ENCODE measurements at places on chromosomes 1 and 21. TPM values are rescaled to one million over a fixed set of nuclear protein-coding genes. Genes with fewer than 3 reads are reported as not detected.

Gene FAM72D
- total RNA-seq: 8.2 TPM

Gene CRP
- 3.6 TPM for total RNA-seq

Gene PDPN
- not detected for total RNA-seq

Gene PPP1R8
- total RNA-seq: 29.6 TPM

Gene LRRC71
- not detected for total RNA-seq

Gene CLDN17
- total RNA-seq: not detected

DNA sequence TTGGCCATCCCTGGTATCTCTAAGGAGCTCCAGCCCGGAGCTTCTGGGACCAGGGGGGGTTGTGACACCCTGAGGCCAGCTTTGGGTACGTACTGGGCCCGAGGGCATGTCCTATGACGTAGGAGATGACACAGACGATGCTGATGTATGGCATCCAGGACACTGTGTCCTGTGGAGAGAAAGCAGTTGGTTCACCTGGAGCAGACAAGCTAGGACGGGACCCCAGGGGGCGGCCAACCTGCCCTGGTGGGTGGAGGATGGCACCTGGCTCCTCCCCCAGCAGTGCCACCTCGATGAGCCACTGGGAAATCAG is 12.1 kb upstream of the SLC2A7 start:
- DNase-seq: no peak

DNA sequence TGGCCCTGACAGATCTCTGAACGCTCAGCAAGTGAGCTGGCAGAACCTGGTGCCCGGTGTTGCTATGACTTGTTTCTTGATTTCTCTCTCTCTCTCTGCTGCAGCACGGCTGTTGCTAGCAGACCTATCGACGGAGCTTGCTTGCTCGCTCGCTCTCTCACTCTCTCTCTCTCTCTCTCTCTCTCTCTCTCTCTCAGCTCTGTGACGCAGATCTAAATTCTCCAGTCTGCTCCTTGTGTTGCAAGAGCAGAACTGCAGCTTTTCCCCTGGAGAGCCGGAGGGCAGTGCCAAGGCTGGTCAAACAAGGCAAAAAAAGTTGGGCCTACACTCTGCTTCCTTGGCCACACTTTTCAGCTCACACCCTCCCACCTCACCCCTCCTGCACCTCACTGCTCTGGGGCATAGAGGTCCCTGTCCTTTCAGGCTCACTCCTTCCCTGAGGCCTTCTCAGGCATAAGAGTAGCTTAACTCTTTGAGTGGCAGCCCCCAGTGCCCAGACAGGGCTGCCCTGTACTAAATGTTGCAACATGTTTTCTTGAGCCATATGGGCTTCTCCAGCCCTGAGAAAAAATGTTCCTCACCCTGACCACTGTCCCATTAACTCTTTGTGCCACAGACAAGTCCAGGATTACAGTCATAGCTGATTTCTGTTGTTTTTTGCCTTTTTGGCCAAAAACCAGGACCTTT is 72.2 kb downstream of the CD46 start:
- DNase-seq: peak; percentile 88

- DNase-seq: no peak
These were observed 6.9 kb upstream of the ETV3 start for GRCh38 chr1:157145076-157145475.

DNA sequence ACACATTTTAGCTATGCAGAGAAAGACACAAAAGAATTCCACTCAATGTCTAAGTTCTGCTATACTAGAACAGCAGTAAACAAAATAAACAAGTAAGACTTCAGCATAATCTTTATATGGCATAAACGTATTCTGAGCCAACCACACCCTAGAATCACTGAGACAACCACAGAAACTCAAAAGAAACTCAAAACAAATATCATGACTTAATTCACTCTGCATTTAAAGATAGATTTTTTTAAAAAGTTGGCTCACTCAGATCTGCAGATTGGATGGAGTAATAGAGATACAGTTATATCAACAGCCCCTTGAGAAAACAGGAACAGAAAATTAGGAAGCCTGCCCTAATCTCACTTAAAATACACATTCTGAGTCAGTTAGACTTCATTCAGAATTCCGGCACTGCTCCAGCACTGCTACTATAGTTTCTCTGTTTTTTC is 95.0 kb downstream of the COL24A1 start:
- DNase-seq: no peak

- no peak for DNase-seq
These were observed 3.4 kb downstream of the CBR1 start for GRCh38 chr21:36073181-36073580.

- DNase-seq: no peak
These were observed 208.9 kb upstream of the POGK start for GRCh38 chr1:166630369-166630768.

- DNase-seq: peak; percentile 2
These were observed 314 bp downstream of the DPH5 start for GRCh38 chr1:101025283-101025656.

- DNase-seq: no peak
These were observed 628 bp downstream of the C1orf159 start for GRCh38 chr1:1115136-1115785.

- DNase-seq: no peak
These were observed 9.2 kb downstream of the PTBP2 start for GRCh38 chr1:96730574-96731298.

- DNase-seq: no peak
These were observed 758.5 kb upstream of the NEGR1 start for GRCh38 chr1:73040811-73041210.

DNA sequence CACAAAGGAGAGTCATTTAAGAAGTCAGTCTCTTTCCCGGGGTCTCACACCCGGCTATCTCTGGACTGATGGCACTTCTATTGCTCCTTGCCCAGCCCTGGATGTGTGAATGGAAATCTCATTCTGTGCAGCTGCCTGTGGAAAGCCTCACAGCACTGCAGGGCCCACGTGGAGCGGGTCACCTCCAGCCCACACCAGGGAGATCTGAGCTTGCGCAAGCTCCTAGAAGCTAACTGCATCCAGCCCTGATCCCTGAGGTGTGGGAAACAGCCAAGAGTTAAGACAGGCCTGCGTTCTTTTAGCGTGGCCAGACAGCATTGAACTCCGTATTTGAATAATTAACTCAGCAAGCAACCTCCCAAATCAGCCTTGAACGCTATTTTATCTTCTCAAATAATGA is 150.5 kb downstream of the LRIG2 start:
- no peak for DNase-seq

GRCh38 chr1:70475023-70475422 is 64.0 kb downstream of the CTH start:
- DNase-seq: no peak

DNA sequence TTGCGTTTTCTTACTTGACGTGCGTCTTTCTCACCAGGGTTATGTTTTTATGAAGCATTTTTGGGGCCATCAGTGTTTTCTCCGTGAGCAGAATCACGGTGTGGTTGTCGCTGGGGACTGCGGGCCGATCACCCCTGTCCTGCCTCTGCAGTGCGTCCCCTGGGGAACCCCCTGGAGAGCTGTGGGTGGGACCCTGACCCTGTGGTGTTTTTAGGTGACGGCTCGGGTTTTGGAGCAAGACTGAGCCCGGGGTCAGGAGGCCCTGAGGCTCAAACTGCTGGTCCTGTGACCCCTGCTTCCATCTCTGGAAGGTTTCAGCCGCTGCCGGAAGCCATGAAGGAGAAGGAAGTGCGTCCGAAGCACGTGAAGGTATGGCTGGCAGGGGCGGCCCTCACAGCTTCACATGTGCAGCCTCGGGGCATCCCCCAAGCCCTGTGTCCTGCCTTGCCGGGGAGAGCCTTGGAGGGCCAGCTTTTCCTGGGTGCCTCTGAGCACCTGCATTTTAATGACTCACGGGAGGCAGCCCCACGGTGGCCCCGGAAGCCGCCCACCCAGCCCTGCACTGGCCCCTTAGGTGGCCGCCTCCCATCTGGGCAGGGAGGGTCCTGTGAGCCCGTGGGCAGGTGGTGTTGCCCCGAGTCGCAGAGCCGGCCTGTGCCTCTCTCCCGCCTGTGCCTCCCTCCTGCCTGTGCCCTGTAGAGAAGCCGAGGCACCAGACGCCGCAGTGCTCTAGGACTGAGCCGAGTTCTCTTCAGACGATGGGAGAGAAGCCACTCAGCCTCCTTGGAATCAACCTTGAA is 36.7 kb upstream of the DIP2A start:
- no peak for DNase-seq

GRCh38 chr1:82048596-82048995 is 247.9 kb downstream of the ADGRL2 start:
- no peak for DNase-seq

DNA sequence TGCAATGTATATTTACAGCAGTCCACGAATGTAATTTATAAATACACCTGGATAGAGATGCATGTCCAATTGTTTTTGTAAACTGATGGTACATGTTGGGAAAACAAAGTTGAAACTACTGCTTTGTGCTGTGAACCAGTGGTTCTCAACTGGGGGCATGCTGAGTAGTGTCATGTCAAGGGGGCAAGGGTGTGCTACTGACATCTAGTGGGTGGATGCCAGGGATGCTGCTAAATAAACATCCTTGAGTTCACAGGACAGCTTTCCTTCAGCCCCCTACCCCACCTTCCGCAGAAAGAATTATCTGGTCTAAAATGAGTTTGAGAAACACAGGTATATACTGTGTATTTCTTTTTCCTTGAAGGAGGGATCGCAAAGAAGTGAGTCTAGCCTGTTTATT is 95.9 kb downstream of the RASAL2 start:
- peak; percentile 60 for DNase-seq

All from Calu3 (cell line).